ENCODE measurements at places on chromosomes 2 and 18. TPM values are rescaled to one million over a fixed set of nuclear protein-coding genes. Genes with fewer than 3 reads are reported as not detected.

DNA sequence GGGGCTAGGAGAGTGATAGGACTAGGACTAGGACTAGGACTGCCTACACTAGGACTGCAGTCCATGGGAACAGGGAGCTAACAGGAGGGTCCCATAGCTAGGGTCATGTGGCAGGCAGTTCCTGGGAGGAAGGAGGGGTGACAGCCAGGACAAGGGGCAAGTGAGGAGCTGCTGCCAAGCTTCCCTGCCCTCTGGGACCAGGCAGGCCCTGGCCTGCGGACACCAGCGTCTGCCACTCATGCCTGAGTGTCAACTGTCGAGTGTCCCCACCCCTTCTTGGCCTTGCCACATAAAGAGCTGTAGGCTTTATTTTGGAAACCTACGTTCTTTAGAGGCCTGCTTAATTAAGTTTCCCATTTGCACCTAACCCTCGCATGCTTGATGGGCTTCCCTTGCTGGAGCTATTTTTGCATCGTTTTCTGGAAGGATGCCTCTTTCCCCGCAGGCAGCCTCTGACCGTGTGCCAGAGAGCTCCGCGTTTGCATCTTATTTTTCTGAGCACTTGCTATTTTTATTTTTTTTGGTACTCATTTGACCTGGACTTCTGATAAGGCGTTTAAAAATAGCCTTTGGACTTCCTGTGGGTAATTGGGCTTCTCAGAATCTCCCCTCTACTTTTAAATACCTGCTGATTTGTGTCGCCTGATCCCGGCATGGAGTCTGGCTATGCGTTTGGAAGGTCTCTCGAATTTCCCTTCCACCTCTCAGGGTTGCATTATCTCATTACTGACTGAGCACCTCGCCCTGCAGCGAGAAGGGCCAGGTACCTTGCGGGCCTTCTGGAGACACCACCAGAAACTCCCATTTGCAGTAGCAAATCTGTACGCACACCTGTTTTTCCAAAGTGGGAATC, 66.4 kb downstream of the SH3RF3 start:
- no peak for DNase-seq

GRCh38 chr2:10912076-10912731, 470 bp downstream of the KCNF1 start:
- DNase-seq = no peak

Gene ANKRD30B
- total RNA-seq = not detected

Gene ERFE
- total RNA-seq = not detected

Measured in suprapubic skin (tissue), 4 donors.